ENCODE measurements at places on chromosomes 7 and 10.

GRCh38 chr10:97207756-97208346 is 22.1 kb upstream of the SLIT1 start:
- no peak for DNase-seq

DNA sequence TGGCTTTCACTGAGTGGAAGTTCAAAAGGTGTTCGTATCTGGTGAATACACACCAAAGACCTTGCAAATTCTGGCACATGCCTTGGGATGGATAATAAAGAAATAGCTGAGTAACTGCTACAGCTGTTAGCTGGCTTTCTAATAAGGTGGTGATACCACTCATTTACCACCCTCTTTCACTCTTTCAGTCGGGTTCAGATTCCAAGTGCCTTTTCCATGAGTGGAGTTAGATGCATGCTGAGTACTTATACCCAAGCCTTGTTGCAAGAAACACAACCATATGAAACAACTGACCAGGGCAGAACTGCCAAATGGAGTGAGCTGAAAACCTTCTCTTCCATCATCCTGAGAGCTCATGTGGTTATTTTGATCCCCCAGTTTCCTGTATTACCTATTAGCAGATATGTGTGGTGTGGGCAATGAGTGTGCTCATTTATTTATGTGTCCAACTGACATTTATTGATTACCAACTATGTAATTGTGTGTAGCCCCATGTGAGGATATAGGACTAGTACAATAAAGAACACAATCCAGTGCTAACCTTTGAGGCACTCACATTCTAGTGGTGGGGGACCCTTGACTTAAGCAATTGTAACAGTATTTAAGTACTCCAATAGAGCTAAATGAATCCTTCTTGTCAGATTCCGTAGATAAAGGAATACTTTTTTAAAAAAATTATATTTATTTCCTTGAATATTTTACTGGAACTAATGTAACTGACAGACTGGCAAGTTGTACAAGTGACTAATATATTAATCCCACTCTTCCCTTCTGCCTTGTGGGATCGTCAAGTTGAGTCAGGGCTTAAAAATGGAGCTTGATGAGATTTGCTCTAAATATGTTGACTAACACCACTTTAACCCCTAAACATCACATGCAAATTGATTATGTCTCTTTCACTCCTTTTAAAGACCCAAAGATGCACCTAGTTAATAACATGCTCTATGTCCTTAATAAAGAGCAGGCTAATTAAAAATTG is 124.7 kb downstream of the ARID5B start:
- DNase-seq: no peak

- no peak for DNase-seq
Observed at GRCh38 chr10:111077479-111077784, 603 bp downstream of the ADRA2A start.

DNA sequence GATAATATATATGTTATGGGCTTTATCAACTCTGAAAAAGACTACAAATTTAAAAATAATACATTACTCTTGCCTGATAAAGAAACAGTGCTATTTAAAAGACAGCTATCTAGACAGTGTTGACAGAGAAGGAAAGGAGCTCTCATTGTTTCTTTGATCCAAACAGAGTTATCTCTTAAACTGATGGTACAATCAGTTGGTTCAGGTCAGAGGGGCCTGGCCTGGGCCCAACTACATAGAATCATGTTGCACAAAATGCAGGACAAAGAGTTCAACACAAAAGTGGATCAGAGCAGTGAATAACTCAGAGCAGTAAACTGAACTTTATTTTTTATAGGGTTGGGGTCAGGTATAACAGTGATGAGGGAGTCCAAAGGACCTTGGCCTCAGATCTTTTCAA is 33.8 kb upstream of the SEMA3D start:
- no peak for DNase-seq

- DNase-seq: no peak
Observed at GRCh38 chr10:77526868-77527617, 110.6 kb downstream of the KCNMA1 start.

DNA sequence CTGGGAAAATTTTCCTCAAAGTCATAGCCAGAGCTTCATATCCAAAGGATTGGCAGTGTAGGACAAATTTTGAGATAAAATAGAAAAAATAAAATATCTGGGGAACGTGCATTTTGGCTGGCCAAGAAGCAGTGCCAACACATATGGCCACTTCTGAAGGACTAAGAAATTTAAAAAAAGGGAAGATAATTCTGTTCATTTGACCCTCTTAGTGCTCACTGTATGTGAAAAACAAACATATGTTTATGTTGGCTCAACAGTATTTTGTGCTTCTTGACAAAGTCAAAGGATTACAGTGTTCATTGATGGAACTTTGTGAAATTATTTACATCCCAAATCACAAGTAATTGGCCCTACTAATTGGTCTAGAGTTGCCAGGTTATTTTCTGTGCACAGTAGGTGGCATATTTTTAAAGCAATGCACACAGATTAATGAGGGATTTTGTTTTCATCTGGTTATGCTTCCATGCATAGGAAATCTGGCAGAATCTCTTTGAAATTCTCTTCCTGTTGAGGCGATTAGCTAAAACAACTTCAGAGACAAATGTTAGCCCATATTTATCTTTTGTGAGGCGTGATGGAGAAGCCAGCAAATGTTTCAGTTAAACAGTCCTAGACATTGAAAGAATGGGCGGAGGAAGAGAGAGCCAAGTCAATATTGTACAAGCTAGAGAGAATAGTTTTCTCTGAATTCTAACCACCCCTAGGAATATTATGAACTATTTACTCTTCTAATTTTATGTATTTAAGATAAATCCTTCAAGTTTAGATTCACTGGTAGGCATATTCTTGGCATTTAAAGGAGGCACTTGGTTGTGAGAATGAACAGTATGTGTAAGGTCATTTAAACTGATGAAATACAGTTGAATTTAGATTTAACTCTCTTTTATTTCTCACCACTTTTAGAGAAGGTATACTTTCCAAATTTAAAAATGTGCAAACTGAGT is 237.7 kb upstream of the MBL2 start:
- DNase-seq: no peak

- no peak for DNase-seq
Observed at GRCh38 chr7:98618786-98619185, 1.7 kb downstream of the NPTX2 start.
